ENCODE measurements at places on chromosomes 2 and 18.

DNA sequence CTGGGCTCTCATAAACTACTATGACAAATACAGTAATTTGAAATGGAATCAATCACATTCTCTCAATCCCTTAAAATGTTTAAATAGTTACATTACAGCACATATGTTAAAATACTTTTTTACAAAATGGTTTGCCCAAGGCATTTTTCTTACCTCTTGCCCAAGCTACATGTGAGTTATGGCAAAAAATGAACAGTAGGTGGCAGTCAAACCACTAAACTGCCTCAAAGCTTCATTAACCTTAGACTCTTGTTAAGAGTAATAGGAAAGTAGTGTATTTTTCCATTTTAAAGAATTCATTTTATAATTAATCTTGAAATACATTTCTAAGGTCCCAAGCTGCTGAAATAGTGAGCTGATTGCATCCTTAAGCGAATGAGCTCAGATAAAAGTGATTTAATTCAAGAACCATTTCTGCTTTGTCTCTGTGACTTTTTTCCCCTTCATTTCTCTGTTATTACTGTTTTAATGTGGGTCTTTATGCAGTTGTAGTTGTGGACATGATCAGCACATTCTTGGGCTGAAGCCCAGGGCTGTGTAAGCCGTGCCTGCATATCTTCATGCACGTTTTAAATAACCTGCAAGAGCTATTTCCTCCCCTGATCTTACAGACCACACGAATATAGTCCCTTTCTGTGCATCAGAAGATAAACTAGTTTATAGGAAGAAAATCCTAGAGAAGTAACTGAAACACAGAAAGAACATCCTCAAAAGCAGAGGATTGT lies 311.8 kb downstream of the LNPK start:
- H3K4me1 ChIP-seq = no peaks in the 10 kb centered on the region
- no peak overlapping the region for H3K4me3 ChIP-seq
- H3K27ac ChIP-seq = no peak overlapping the region

GRCh38 chr2:12728221-12728777 lies 11.6 kb downstream of the TRIB2 start:
- no peaks in the 10 kb centered on the region for H3K27me3 ChIP-seq
- H3K4me3 ChIP-seq = no peak overlapping the region
- H3K36me3 ChIP-seq = peaks cover 18% of the 10 kb centered on the region
- DNase-seq = peak; percentile 87

- no peaks in the 10 kb centered on the region for H3K36me3 ChIP-seq
- no peak overlapping the region for H3K27ac ChIP-seq
- peaks cover 22% of the 10 kb centered on the region for H3K27me3 ChIP-seq
- no peaks in the 10 kb centered on the region for H3K4me1 ChIP-seq
- no peak overlapping the region for H3K4me3 ChIP-seq
Observed at GRCh38 chr2:90069290-90069894, 1377.9 kb downstream of the RPIA start.

DNA sequence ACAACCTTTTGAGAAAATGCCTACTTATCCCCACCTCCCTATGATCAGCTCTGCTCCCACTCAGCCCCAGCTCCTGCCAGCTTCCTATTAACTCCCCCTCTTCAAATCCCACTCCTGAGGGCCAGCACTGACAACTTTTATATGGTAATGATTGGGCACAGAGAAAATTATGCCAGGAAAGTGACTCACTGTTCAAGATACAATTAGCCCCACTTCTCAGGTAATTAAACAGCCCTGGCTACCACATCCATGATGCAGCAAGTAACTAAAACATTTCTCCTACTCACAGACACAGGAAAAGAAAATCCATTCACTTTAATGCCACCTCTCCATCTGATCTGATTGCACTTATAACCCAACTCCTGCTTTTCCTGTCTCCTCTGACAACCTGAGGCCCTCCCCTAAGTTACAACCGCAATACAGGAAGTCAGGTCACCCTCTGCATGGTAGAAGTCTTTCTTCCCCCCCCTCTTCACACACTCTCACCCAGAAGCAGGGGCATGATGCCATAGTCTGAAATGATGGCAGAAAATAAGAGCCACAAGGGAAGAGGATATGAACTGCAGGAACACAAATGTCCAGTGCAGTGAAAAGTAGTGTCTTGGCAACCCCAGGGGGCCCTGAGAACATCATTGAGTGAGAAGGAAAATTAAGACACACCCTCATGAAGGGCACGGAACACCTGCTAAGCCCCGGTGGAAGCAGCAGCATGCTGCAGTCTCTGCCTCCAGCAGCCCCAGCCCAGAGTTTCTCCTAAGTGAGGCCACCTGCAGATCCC lies 54.4 kb downstream of the STK39 start:
- H3K36me3 ChIP-seq = no peaks in the 10 kb centered on the region
- DNase-seq = no peak
- H3K27ac ChIP-seq = peak overlapping the region; percentile 1
- H3K27me3 ChIP-seq = no peaks in the 10 kb centered on the region
- peaks cover 42% of the 10 kb centered on the region for H3K4me1 ChIP-seq

DNA sequence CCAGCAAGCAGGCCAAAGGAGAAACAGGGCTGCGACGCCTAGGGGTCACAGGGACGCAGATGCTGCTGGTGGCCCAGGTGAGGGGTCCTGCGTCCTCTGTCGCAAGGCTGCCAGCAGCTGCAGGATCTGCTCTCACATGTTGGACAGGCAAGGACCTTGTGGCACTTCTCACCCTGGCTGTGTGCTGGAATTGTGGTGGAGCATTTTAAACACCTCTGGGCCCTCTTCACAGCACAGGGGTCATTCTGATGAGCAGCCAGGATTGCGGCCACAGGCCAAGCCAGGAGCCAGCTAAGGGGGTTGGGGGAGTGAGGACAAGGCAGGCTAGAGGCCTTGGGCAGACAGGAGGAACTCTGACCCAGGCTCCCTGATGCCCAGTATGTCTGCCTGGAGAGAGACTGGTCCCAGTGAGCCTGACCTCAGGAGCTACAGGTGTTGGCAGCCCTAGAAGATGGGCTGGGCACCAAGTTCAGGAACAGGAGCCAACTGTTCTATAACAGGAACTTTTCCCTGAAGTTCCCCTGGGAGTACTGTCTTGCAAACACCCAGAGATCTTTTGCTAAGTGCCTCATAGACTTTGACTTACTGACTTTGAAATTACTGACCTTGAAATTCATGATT lies 40.2 kb downstream of the EFR3B start:
- no peaks in the 10 kb centered on the region for H3K27me3 ChIP-seq
- H3K4me1 ChIP-seq = no peaks in the 10 kb centered on the region
- DNase-seq = no peak
- H3K4me3 ChIP-seq = no peak overlapping the region
- H3K36me3 ChIP-seq = no peaks in the 10 kb centered on the region
- no peak overlapping the region for H3K27ac ChIP-seq

DNA sequence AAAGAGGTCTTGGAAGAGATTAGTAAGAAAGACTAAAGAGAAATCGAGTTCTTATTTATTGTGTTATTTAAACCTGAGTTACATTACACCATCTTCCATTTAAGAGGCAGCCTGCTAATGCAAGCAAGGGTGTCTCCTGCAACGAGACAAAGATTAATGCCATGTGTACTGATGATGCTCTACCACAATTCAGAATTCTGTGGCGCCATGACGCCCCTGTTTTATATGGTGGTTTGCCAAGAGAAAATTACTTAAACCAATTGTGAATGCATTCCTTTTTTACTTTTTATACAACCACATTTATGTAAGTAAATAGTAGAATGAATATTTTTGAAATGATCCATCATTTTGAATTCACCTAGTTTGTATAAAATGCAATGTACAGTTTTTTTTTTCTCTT lies 356.1 kb upstream of the ZEB2 start:
- no peaks in the 10 kb centered on the region for H3K27me3 ChIP-seq
- H3K27ac ChIP-seq = no peak overlapping the region
- H3K4me1 ChIP-seq = peaks cover 4% of the 10 kb centered on the region
- no peak for DNase-seq

GRCh38 chr18:24679062-24679461 lies 218.6 kb downstream of the HRH4 start:
- no peak overlapping the region for H3K4me3 ChIP-seq
- H3K27me3 ChIP-seq = no peaks in the 10 kb centered on the region
- DNase-seq = no peak
- H3K27ac ChIP-seq = no peak overlapping the region
- no peaks in the 10 kb centered on the region for H3K4me1 ChIP-seq
- H3K36me3 ChIP-seq = no peaks in the 10 kb centered on the region

All from spleen (tissue), 13 donors.